ENCODE measurements at places on chromosomes 7 and 10. TPM values are rescaled to one million over a fixed set of nuclear protein-coding genes. Genes with fewer than 3 reads are reported as not detected.

- no peaks in the 10 kb centered on the region for H3K36me3 ChIP-seq
- no peak for DNase-seq
- H3K4me1 ChIP-seq = peaks cover 4% of the 10 kb centered on the region
- H3K27ac ChIP-seq = no peak overlapping the region
- H3K4me3 ChIP-seq = no peak overlapping the region
- no peaks in the 10 kb centered on the region for H3K27me3 ChIP-seq
Observed at GRCh38 chr10:31739711-31740110, 188.9 kb downstream of the ARHGAP12 start.

DNA sequence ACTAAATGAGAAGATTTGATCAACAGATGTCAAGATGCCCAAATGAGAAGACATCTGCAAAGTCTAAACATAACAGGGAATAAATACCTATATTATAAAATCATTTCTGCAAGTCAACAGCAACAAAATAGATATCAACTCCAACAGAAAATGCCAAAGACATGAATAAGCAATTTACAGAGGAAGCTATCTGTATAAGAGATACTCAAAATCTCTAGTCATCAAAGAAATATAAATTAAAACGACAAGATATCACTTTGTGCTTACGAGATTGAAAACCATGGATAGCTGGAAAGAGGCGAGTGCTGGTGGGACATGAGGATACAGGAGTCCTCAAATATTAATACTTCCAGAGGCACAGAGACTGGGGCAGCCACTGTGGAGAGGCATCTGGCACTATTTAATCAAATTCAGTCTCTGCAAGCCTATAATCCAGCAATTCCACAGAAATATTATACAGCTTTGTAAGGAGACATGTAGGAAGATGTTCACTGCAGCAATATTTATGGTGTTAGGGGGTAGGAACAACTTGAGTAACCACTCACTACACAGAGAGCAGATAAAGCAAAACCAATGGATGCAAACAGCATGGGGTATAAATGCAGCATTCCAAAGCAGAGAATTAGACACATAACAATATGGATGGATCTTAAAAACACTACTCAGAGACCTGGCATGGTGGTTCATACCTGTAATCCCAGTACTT, 4.8 kb downstream of the DNMBP start:
- DNase-seq = no peak
- H3K36me3 ChIP-seq = no peaks in the 10 kb centered on the region
- no peaks in the 10 kb centered on the region for H3K27me3 ChIP-seq
- peaks cover 25% of the 10 kb centered on the region for H3K4me1 ChIP-seq
- H3K4me3 ChIP-seq = no peak overlapping the region

DNA sequence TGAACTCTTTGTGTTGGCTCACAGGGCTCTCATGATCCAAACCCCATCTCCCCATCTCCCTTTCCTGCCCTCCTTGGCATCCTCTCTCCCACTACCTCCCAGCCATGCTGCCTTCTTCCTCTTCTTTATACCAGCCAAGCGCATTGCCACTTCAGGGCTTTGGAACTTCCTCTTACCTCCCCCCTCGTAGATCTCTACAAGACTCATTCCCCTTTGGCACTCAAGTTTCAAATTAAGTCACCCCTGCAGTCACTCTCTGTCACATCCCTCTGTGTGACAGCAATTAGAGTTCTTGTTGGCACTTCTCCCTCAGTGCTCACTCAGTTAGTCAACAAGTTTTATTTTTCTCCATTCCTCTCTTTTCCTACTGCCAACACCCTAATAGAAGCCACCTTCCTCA, 20.8 kb upstream of the NRP1 start:
- no peaks in the 10 kb centered on the region for H3K36me3 ChIP-seq
- H3K4me1 ChIP-seq = peaks cover 4% of the 10 kb centered on the region
- no peak overlapping the region for H3K4me3 ChIP-seq
- no peak for DNase-seq
- no peaks in the 10 kb centered on the region for H3K27me3 ChIP-seq

GRCh38 chr7:80770061-80770460, 131.6 kb downstream of the CD36 start:
- no peak overlapping the region for H3K4me3 ChIP-seq
- peaks cover 4% of the 10 kb centered on the region for H3K4me1 ChIP-seq
- H3K36me3 ChIP-seq = peaks cover 2% of the 10 kb centered on the region
- DNase-seq = no peak
- no peaks in the 10 kb centered on the region for H3K27me3 ChIP-seq
- no peak overlapping the region for H3K27ac ChIP-seq

- no peak overlapping the region for H3K27ac ChIP-seq
- DNase-seq = no peak
- peaks cover 7% of the 10 kb centered on the region for H3K27me3 ChIP-seq
- H3K36me3 ChIP-seq = no peaks in the 10 kb centered on the region
- no peak overlapping the region for H3K4me3 ChIP-seq
Observed at GRCh38 chr10:49381111-49381900, 14.6 kb downstream of the DRGX start.

DNA sequence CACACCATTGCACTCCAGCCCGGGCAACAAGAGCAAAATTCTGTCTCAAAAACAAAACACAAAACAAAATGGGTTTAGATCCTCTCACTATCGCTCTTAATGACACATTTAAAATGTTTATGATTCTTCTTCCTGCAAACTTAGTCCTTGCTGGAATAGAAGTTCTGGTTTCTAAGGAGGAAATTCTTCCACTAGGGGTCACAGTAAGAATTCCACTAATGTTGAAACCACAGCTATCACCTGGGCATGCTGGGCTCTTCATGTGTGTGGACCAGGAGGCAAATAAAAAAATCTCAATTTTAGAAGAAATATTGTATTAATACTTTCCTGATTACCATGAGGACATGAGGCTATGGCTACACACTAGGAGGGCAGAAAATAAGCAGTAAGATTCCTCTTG, 915.8 kb downstream of the TYW1 start:
- no peaks in the 10 kb centered on the region for H3K27me3 ChIP-seq
- H3K4me3 ChIP-seq = no peak overlapping the region
- DNase-seq = no peak
- H3K4me1 ChIP-seq = no peaks in the 10 kb centered on the region
- H3K36me3 ChIP-seq = no peaks in the 10 kb centered on the region

DNA sequence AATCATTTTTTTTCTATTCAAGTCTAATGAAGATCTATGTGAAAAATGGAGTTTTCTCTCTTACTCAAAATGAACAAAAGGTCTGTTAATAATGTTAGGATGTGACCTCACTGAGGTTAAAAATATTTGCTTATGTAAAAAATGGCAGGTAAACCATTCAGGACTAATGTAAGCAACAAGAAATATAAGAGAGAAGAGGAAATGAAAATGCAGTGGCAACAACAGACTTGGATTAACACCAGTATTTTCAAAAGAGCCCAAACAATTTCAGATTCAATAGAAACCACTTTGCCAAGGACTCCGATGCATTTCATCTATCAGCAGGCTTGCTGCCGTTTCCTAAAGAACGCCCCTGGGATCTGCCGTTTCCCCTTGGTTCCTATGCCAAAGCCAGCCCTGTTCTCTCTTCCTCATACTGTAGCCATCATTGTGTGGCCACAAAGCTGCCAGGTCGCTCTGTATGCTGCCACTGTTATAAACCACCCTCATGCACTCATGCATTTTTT, 66.4 kb downstream of the MTURN start:
- H3K4me3 ChIP-seq = no peak overlapping the region
- H3K36me3 ChIP-seq = no peaks in the 10 kb centered on the region
- H3K27me3 ChIP-seq = no peaks in the 10 kb centered on the region
- no peak for DNase-seq
- H3K4me1 ChIP-seq = no peaks in the 10 kb centered on the region

DNA sequence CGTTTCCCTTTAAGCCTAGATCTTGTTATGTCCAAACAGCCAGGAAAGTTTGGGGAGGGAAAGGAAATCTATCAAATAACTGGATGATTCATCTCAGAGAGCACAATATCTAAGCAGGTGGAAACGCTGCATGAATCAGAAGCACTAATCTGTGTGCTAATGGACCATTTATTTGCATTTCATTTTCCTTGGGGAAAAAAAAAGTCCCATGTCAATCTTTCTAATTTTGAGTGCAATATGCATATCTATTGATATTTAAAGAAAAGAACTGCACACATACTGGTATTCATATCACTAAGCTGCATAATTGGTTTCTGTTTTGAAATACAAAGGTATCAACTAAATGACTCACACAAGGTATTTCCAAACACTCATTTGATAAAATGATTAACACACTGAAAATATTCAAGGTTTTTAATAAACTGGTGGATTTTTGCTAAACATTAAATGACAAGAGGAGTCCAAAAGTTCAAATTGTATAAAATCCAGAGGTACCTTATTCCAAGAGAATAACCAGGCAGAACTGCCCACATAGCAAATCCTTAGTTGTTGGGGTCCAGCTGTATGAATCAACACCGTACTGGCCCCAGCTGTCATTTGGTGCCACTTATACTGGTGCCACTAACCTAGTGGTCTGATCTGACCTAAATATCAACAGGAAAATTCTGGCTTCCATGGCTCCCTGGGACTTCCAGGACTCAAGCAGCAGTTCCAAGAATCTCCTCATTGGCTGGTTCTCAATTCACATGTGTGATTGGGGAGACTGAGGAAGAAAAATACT, 122.2 kb upstream of the SP4 start:
- no peak overlapping the region for H3K4me3 ChIP-seq
- H3K36me3 ChIP-seq = no peaks in the 10 kb centered on the region
- DNase-seq = no peak
- H3K4me1 ChIP-seq = no peaks in the 10 kb centered on the region
- no peaks in the 10 kb centered on the region for H3K27me3 ChIP-seq

- no peak overlapping the region for H3K4me3 ChIP-seq
- H3K27me3 ChIP-seq = no peaks in the 10 kb centered on the region
- no peak overlapping the region for H3K27ac ChIP-seq
- H3K4me1 ChIP-seq = no peaks in the 10 kb centered on the region
- DNase-seq = no peak
Observed at GRCh38 chr7:154841731-154842331, 161.1 kb downstream of the PAXIP1 start.

DNA sequence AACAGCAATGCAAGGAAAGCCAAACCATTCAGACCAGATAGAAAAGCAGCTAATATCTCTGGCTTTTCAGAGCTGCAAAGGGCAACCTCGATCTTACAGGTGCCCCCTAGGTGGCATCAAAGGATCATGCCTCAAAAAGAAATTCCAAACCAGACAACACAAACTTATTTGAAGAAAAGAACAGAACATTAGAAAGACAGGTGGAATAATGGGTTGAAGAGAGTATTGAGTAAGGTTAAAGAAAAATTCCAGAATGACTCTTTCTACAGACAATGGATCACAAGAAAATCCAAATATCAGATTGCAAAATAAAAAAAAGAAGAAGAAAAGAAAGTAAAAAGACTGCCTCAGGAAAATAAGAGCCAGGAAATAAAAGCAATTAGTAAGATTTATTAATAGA, 213.7 kb downstream of the ELMO1 start:
- no peaks in the 10 kb centered on the region for H3K36me3 ChIP-seq
- H3K27me3 ChIP-seq = no peaks in the 10 kb centered on the region
- H3K4me1 ChIP-seq = no peaks in the 10 kb centered on the region
- no peak for DNase-seq

DNA sequence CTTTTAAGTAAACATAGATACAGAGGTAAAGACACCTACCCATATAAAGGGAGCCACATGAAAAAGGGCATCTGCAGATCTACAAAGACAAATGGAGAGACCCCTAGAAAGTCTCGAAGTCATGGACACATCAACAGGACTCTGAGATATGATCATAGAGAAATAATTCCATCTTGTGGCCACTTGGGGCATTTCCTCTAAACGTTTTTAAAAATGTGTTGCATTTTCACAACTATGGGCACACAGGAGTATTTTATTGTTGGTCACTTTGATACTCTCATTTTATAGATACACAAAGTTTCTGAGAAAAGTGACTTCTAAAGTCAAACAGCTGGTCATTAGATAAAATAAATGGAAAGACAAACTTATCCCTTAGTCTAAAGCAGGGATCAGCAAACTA, 87.1 kb downstream of the CRTAC1 start:
- H3K4me3 ChIP-seq = no peak overlapping the region
- H3K27me3 ChIP-seq = no peaks in the 10 kb centered on the region
- H3K4me1 ChIP-seq = no peaks in the 10 kb centered on the region
- H3K36me3 ChIP-seq = no peaks in the 10 kb centered on the region
- no peak overlapping the region for H3K27ac ChIP-seq

GRCh38 chr10:44306147-44306710, 78.7 kb downstream of the CXCL12 start:
- H3K27ac ChIP-seq = no peak overlapping the region
- no peak overlapping the region for H3K4me3 ChIP-seq
- H3K4me1 ChIP-seq = peaks cover 6% of the 10 kb centered on the region
- no peaks in the 10 kb centered on the region for H3K27me3 ChIP-seq
- DNase-seq = peak; percentile 82

DNA sequence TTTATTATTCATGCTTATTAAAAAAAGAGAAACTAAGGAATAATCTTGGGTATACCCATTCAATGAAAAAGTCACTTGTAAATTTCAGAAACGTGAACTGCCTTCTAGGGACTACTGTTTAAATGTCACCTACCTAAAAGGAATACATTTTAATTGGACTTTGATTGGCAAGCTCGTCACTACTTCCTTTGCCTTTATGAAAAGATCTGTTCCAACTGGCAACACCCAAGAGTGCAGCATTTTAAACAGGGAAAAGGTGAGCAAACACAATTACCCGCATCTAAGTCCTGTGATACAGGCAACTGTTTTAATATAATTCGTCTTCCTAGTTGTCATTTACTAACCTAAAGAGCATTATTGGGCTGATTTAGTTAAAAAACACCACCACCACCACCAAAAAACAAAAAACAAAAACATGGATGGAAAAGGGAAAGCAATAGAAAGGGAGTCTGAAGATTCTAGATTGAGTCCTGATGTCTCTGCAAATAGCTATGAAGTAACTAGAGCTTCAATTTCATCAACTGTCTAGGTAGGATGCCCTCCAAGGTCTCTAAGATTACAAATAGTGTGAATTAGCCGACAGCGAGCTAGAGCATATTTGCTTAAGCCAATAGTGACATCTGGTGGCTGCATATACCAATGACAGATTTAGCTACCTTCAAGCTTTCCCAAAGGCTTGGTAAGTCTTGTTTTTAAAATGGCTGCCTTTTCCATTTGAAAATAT, 33.8 kb upstream of the ICA1 start:
- peak; percentile 76 for DNase-seq
- H3K4me1 ChIP-seq = no peaks in the 10 kb centered on the region
- H3K27me3 ChIP-seq = no peaks in the 10 kb centered on the region
- H3K4me3 ChIP-seq = no peak overlapping the region
- H3K27ac ChIP-seq = no peak overlapping the region

- DNase-seq = no peak
- no peaks in the 10 kb centered on the region for H3K4me1 ChIP-seq
- H3K27me3 ChIP-seq = no peaks in the 10 kb centered on the region
- no peak overlapping the region for H3K27ac ChIP-seq
- H3K4me3 ChIP-seq = no peak overlapping the region
Observed at GRCh38 chr10:22699976-22700375, 14.4 kb downstream of the PIP4K2A start.

Gene ZNF722
- total RNA-seq = not detected

Data from fibroblast of lung (primary cell).